ENCODE measurements at places on chromosomes 7 and 10. TPM values are rescaled to one million over a fixed set of nuclear protein-coding genes. Genes with fewer than 3 reads are reported as not detected.

Gene DNAJB12
- 42.3 TPM for total RNA-seq

GRCh38 chr10:15209827-15210509, 41.5 kb upstream of the NMT2 start:
- peak; percentile 79 for DNase-seq

Gene FBXO24
- 2.2 TPM for total RNA-seq

DNA sequence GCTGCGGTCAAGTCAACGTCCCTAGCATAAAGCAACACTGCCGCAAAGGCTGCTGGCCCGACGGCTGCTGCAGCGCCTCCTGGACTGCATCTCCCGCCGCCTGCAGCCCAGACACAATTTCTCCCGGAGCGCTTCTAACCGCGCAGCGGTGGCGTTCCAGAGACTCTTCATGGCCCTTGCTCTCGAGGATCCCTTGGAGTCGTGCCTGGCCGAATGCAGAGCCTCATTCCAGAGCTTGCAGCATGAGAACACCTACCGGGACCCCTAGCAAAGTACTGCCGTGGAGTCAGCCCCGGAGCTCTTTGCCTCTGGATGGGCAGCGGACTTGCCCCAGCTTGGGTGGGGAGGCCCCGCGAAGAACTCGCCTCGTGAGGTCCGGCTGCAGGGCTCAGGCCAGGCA, 79.7 kb upstream of the ZNF32 start:
- no peak for DNase-seq

Gene PTPRE
- 31.5 TPM for total RNA-seq

GRCh38 chr7:148882841-148883265, 1.2 kb downstream of the EZH2 start:
- DNase-seq = no peak

Gene GRIFIN
- total RNA-seq = not detected

DNA sequence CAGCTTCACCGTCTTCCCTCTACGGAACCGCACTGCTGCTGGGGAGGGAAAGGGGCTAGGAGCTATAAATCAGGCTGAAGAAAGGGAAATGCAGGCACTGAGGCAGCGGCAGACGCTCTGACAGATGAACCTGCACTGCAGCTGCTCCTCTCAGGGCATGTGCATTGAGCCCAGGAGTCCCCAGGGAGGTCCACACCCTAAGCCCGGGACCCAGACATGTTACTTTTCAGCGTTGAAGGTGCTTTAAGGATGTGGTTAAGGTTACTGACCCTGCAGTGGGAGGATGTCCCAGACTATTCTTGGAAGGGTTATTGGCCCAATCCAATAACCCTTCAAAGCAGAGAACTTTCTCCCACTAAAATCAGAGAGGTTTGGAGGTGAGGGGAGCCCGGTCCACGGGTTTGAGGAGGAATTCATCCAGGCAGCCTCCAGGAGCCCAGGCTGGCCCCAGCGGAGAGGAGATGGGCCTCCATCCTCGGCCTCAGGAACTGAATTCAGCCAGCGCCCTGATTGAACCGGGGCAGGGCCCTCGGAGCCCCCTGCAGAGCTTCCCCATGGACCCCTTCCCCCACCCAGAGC, 75.4 kb downstream of the ADARB2 start:
- DNase-seq = peak; percentile 87

DNA sequence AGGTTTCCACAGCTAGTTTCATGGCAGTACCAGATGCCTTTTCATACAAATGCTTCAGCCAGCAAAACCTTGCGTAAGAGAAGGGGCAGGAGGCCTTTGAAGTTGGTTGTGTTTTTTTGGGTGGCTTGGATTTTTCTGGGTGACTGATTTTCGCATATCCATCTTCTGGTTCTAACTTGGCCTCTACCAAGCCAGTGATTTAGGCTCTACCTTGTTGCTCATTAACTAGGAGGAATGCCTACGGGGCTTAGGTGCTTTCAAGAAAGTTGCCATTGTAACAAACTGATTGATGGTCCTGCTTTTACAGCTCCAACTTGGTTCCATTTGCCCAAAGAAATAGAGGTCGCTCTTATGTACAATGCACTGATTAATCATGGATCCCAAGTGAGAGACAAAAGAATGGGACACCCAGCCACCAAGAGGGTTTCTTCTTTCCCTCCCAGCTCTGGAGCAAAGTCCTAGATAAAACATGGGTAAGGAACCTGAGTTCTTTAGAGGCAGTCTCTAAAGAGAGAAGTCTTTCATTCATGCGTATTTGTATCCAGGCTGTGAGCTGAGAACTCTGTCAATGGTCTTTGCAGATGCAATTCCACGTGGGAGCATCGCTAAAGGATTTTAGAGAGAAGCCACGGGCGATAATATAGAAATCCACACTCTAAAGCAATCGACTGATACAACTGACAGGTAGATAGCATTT, 92.1 kb upstream of the FGFR2 start:
- DNase-seq = no peak

- DNase-seq = no peak
Measured at GRCh38 chr7:137276189-137276588, 67.3 kb downstream of the PTN start.

Gene TRIM4
- 58.1 TPM for total RNA-seq

DNA sequence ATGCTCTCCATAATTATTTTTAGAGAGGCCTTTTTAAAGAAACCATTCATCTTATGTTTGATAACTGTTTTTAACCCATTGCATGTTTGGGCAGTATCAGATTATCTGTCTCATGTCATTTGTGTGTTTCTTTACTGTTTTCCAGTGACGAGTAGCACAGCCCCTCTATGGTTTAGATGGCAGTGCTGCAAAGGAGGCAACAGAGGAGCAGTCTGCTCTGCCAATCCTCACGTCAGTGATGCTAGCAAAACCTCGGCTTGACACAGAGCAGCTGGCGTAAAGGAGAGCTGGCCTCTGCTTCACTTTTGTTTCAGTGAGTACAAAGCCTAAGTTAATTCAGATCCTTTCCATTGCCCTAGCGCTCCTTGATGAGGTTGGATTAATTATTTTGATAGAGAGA, 80.4 kb upstream of the GARIN1A start:
- DNase-seq = no peak

- DNase-seq = no peak
Measured at GRCh38 chr10:114605155-114605797, 52.8 kb downstream of the ABLIM1 start.

DNA sequence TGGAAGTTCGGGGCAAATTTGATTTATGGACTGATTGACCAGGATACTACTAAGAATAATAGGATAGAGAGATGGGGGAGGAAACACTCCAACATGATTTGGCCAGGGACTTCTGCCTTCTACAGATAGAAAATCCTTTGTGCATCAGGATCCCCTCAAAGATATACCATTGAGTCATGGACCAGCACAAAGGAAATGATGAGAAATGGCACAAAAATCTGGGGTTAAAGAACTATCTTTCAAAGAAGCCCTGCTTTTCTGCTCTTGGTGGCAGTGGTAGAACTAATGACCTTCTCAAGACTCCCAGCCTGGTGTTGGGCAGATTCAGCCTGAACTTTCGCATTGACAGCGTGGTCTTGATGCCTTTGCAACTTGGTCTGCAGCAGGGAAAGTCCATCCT, 27.6 kb upstream of the LAMB1 start:
- no peak for DNase-seq

Gene PPIF
- total RNA-seq = 50.7 TPM

DNA sequence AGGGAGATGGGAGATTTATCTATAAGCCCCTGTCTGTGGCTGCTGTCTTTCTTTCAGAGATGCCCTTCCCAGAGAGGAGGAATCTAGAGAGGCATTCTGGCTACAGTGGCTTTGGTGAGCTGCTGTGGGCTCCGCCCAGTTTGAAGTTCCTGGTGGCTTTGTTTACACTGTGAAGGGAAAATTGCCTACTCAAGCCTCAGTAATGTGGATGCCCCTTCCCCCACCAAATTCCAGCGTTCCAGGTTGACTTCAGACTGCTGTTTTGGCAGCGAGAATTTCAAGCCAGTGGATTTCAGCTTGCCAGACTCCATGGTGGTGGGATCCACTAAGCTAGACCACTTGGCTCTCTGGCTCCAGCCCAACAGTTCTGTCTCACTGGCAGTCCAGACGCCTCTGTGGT, 951.6 kb downstream of the CCSER2 start:
- no peak for DNase-seq

- no peak for DNase-seq
Measured at GRCh38 chr7:135366843-135367508, 133.3 kb downstream of the STRA8 start.

Gene KLF14
- total RNA-seq = 0.27 TPM

Gene ZNF853
- 6.3 TPM for total RNA-seq

GRCh38 chr10:86958901-86959736, 720 bp downstream of the SNCG start:
- DNase-seq = no peak

DNA sequence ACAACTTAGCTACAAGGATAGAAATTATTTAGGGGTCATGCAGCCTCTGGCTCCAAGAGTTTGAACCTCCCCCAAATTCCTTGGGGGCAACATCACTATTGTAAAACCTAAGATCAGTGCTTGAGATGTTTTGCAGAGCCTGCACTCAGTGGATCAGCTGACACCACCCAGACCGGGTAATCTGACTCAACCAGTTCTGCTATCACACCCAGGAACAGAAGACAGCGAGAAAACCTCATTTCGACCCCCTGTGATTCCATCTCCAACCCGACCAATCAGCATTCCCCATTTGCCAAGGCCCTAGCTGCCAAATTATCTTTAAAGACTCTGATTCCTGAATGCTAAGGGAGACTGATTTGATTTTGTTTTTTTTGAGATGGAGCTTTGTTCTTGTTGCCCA, 5.2 kb downstream of the TACR2 start:
- DNase-seq = no peak

DNA sequence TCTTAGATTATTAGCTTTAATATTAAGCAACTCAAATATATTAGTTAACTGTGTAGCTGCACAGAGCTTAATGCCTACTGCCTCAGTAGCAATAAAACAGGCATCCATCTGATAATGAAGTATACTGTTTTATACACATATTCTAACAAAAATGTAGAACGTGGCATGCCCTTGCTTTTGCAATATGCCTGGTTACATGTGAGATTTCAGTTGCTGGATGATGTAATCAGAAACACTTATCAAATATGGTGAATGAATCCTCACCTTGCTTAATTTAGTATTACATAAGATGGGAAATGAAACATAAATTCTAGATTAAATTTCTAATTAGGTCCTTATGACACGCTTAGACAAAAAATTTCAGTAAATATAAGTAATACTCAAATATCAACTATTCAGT, 8.0 kb downstream of the DNAJC1 start:
- no peak for DNase-seq

DNA sequence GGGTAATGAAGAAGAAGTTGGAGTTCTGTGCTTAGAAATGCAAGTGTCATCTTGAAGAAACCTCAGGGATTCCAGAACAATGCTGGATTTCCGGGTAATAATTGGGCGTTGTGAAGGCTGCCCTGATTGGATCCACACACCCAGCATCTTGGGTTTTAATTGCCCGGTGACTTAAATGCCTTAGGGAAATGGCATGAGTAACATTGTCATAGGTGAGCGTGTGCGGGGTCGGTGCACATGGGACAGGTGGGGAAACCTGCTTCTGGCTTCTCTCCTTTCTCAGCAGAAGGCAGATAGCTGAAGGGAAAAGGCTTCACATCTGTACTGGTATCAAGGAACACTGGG, 15.2 kb upstream of the CAMK1D start:
- no peak for DNase-seq
